ENCODE measurements at places on chromosomes 2 and 18.

- DNase-seq = no peak
Observed at GRCh38 chr2:223997938-223998337, 40.7 kb downstream of the MRPL44 start.

DNA sequence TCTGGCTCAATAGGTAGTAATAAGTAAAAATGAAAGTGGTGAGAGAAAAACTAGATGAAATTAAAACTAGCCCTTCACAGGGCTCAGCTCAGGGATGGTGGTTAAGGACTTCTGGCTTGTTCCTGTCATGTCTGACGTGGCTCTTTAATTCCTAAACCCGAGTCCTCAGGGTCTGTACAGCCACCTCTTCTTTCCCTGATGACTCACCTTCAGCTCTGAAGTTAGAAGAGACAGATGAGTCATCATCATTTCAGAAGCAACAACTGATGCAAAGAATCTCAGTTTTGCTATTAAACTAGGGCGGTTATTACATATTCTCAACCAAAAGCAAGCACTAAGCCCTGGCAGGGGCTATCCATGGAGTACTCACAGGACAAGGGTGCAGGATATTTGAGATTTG, 24.0 kb upstream of the ITGB6 start:
- DNase-seq = no peak

DNA sequence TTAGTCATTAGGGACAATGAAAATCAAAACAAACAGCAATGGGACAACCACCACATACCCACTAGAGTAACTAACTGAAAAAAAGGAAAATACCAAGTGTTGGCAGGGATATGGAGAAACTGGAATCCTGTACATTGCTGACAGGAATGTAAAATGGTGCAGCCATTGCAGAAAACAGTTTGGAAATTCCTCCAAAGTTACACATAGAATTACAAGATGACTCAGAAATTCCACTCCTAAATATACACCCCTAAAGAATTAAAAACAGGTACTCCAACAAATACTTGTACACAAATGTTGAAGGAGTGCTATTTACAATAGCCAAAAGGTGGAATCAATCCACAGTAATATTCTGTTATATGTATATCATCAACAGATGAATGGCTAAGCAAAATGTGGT, 110.9 kb downstream of the ROCK1 start:
- DNase-seq = no peak

DNA sequence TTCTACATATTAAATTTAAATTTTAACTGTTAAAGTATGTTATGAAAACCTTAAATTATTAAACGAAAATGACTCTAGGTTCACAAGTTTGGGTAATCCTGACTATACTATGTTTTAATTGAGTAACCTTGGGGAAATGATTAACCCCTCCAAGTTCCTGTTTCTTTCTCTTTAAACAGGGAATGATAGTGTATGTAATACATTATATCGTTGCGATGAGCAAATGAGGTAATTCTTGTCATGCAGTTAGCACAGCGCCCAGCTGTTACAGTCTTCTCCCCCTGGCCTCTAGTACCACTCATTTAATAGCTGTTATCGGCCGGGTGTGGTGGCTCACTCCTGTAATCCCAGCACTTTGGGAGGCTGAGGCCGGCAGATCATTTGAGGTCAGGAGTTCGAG, 80.4 kb downstream of the MTA3 start:
- DNase-seq = no peak
